ENCODE measurements at places on chromosomes 5 and 9.

- peak; percentile 27 for DNase-seq
Observed at GRCh38 chr5:10293907-10294662, 13.6 kb downstream of the CMBL start.

GRCh38 chr9:109591691-109592090, 93.6 kb upstream of the PTPN3 start:
- no peak for DNase-seq

DNA sequence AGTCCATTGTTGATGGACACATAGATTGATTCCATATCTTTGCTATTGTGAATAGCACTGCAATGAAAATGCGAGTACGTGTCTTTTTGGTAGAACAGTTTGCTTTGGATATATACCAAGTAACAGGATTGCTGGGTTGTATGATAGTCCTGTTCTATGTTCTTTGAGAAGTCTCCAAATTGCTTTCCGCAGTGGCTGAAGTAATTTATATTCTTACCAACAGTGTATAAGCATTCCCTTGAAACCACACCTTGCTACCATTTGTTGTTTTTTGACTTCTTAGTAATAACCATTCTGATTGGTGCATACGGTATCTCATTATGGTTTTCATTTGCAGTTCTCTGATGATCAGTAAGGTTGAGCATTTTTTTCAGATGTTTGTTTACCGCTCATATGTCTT, 792.9 kb downstream of the PTPRD start:
- DNase-seq, result no peak

DNA sequence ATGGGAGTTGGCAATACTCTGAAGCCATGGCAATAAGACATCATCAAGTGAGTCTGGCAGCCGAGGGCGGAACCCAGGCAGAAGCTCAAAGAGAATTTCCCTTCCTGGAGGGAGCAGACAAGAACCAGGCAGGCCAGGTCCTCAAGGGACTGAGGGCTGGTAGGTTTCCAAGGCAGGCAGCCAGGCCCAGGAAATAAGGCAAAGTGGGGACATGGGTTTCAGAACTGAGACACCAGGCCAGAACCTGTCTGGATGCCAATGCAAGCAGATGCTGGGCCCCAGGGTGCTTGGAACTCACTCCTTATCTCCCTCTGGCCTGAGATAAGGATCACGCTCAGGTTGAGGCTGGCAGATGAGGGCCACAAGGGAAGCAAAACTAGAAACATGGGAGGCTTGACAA, 8.9 kb downstream of the TSSK1B start:
- DNase-seq, result no peak

DNA sequence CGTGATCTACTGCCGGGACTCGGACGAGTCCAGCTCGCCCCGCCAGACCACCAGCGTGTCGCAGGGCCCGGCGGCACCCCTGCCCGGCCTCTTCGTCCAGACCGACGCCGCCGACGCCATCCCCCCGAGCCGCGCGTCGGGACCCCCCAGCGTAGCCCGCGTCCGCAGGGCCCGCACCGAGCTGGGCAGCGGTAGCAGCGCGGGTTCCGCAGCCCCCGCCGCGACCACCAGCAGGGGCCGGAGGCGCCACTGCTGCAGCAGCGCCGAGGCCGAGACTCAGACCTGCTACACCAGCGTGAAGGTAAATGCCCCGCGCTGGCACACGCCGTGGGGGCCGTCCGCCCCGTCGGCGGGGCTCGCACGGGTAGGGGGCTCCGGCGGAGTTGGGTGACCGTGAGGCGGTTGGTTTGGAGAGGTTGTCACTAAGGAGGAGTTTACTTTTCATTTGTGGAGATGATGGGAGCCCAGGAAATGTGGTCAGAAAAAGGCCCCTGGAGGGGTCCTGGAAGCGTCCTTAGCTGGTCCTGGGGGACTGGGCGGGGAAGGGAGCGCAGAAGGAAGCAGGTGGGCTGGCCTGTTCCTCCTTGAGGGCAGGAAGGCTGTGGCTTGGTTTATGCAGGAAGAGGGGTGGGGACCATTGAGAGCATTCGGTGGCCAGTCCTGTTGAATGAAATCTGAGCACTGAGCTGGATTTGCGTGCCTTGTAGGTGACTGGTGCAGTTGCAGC, 647 bp downstream of the PDE8B start:
- DNase-seq, result no peak

DNA sequence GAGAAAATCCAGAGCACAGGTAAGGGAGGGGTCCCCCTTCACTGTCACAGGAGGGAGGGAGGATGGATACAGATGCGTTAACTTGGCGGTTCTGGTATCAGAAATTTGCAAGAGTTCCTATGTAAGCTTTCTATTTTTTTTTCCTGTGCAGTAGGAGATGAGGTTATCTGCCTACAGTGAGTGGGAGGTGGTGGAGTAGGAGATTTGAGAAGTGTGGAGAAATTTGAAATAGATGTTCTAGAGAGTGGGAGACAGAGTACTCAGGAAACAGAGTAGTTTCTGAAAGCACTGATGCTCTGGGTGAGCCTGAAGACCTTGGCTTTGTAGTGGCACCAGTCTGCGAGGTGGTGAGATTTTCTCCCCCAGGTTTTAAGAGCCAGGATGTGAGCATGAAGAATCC, 271.4 kb downstream of the MSX2 start:
- no peak for DNase-seq
